ENCODE measurements at places on chromosomes 5 and 9.

DNA sequence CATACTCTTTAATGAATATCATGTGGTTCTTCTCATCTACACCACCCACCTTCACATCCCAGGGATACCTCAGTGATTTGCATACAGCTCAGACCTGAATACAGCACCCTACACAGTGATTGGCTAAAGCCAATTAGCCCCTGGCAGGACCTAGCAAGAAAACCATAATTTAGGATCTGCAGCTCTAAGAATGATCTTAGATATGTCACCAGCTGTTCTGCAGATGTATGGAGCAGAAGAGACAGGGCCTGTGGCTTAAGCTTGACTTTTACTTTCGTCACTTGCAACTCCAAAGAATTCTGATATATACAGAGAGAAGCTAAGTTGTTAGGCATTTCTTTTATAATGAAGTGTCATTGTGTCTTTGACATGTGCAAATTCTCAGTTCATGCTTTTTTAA is 483.2 kb upstream of the C9orf72 start:
- DNase-seq = no peak

DNA sequence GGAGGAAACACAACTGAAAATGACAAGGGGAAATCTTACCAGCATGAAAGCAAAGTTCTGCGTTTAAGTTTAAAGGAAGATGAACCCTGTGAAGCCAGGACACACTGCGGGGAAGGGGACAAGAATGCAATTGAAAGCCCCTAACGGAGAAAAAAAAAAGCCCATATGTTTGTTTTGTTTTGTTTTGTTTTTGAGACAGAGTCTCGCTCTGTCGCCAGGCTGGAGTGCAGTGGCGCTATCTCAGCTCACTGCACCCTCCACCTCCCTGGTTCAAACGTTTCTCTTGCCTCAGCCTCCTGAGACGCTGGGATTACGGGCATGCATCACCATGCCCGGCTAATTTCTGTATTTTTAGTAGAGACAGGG is 2.9 kb downstream of the STK10 start:
- no peak for DNase-seq

DNA sequence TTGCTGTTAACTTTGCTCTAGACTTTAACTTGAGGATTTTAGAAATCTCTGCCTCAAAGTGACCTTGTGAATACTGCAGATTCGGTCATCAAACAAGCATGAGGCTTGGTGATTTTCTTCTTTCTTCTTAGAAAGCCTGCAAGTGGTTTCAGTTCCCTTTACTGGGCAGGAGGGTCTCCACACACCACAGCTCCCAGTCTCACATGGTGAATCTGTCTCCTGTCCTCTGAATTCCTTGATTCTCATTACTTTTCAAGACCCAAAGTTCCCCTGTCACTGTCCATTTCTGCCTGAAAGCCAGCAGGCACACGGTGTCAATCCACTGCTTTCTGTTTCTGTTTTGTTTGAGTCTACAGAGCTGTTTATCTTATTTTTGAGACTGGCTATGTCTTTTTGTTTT is 14.1 kb downstream of the HSPB3 start:
- DNase-seq = no peak

GRCh38 chr5:138805096-138805495 is 51.9 kb downstream of the CTNNA1 start:
- DNase-seq = no peak

GRCh38 chr9:75039801-75040200 is 11.7 kb upstream of the CARNMT1 start:
- no peak for DNase-seq

GRCh38 chr9:136949239-136949816 is 2.7 kb upstream of the LCN12 start:
- no peak for DNase-seq

DNA sequence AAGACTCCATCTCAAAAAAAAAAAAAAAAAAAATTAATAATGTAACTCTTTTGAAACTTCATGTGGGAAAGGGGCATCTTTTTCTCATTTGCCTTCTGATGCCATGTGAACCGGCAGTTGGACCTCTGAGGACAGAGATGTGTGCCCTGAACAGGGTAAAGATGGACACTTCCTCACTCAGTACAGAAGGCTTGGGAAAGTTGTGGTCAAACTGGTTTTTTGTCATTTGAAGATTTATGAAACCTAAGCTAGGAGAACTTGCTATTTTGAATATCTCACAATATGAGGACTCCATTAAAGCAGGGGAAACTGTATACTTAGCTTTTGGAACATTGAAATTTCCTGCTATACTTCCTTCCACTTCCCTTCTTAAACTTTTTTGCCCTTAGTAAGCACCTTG is 147.5 kb upstream of the ALDH1B1 start:
- DNase-seq = no peak

GRCh38 chr5:107541400-107541799 is 129.3 kb downstream of the EFNA5 start:
- DNase-seq = no peak

DNA sequence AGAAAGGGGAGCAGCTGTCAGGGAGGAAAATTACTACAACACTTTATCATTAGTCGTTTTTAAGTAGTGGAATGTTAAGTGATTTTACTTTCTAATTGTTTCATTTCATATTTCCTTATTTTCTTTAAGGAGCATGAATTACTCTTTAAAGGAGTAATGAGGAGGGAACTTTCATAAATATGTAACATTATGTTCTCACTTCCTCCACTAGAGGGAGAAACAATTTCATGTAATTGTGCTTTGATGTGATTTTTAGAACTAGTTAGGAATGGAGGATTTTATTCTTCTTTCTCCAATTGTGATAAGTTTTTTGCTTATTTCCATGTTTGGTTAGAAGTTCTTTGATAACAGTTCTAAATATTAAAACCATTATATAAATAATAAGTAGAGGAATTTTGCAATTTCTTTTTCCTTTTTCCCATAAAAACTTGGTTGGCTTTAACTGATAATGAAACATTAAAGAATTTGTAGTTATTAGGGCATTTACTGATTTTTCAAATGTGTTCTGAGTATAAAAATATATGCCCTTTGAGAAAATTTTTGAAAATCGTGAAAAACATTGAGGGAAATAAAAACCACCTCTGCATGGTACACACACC is 25.6 kb downstream of the CEP78 start:
- no peak for DNase-seq

- DNase-seq = no peak
Measured at GRCh38 chr5:150109921-150110320, 23.6 kb upstream of the CSF1R start.

- DNase-seq = no peak
Measured at GRCh38 chr5:171420431-171421241, 1.2 kb downstream of the FGF18 start.

- peak; percentile 6 for DNase-seq
Measured at GRCh38 chr5:7927466-7928375, 58.8 kb downstream of the MTRR start.

DNA sequence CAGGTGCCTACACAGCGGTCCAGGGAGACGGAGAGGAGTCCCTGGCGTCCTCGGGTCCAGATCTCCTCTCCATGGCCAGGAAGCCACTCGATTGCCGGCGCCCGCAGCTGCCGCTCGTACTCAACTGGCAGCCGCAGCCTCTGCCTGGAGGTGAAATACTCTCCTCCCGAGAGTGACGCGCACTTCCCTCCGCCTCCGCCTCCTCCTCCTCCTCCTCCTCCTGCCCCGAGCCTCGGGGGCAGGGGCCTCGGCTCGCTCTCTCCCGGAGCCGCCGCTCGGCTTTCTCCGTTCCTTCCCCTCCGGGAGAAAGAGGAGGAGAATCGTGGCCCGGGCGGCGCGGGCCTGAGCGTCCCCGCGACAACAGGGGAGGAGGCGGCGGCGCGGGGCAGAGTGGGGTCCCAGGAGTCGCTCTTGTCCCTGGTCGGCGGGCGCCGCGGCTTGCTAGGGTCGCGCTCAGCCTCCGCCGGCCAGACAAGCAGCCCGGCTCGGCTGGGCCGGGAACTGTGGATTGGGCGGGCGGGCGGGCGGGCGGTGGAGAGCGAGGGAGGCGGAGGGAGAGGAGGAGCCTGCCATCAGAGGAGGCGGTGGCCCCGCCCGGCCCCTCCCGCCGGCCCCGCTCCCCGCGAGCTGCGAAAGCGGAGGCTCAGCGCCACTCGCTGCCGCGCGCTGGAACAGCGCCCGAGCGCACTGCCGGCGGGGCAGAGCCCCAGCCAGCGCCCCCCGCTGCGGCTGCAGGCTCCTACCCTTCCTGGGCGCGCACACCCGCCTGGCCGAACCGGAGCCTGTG is at the start of gene CEMIP2:
TSS of gene CEMIP2 (minus strand) at position 126 of the 787 bp plus-strand sequence. CDS start 18,140 bp downstream, outside the sequence.
- peak; percentile 76 for DNase-seq

DNA sequence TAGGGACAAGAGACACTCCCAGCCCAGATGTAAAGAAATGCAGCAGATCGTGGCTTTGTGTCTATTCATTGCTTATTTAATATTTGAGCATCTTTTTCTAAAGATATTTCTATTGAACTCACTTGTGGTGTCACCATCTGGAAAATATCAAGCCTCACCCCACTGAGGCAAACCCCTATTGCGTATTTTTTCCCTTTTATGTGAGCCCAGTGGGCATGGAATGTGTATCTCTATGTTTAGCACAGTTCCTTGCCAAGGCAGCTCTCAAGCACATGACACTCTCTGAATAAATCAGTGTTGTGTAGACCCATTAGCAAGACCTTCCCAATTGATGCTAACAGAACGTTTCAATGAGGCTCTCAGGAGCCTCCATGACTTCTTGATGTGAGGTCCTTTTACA is 81.6 kb downstream of the TMEM174 start:
- DNase-seq = no peak

DNA sequence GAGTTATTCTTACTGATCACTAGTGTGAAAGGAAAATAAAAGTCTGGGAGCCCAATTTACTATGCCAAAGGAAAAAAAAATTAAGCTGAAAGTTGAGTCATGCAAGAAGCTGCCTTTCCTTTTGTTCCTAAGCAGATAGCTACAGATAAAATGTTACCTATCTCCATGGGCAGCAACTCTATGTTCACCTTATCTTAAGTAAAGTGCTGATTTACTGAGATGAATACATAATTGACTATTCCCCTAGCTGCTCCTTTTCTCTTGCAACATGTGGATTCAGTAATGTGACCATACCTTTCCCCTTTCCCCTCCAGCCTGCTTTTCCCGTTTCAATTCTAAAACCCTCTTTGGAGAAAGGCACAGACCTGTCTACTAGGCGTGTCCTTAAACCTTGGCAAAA is 62.7 kb upstream of the NR5A1 start:
- DNase-seq = no peak

GRCh38 chr5:110517396-110517795 is 209.1 kb downstream of the TMEM232 start:
- no peak for DNase-seq

- DNase-seq = no peak
Measured at GRCh38 chr9:127199001-127199791, 65.4 kb upstream of the GARNL3 start.

GRCh38 chr9:35690614-35691333 is 1.0 kb upstream of the TPM2 start:
- DNase-seq = no peak

DNA sequence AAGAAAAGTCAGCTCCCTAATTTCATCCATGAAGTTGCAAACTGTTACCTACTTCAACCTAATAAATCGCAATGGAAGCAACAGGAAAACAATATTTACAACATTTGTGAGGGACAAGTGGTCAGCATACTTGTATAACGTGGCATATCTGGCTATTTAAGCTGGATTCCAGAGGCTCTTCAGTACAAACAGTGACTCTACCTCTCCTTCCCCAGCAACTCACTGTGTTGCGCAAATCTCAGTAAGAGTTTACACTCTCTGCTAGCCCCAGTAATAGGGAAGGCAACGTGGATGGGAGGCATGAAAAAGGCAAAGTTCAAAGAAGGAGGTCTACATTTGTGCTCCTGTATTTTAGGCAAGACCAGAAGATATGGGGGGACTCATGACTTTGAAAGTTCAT is 18.9 kb upstream of the SEMA5A start:
- no peak for DNase-seq

DNA sequence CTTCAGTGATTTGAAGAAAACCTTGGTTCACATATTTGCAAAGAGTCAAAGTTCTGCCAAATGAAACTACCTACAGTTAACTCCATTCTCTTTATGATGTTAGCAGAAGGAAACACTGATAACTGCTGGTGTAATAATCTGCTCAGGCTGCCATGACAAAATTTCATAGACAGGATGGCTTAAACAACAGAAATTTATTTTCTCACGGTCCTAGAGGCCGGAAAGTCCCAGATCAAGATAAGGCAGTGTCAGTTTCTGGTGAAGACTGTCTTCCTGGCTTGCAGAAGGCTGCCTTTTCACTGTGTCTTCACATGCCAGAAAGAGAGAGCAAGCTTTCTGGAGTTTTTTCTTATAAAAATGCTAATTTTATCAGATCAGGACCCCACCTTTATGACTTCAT is 102.4 kb upstream of the PARP8 start:
- no peak for DNase-seq

GRCh38 chr9:35650341-35651158 is at the start of gene SIT1:
TSS of gene SIT1 (minus strand) at chr9:35650931. CDS start at chr9:35650853, 78 bp downstream.
- DNase-seq = no peak

GRCh38 chr5:67639976-67640375 is 443.4 kb upstream of the CD180 start:
- DNase-seq = no peak
